T-helper 2 cell (primary cell): ENCODE measurements at places on chromosomes 11 and 22.

DNA sequence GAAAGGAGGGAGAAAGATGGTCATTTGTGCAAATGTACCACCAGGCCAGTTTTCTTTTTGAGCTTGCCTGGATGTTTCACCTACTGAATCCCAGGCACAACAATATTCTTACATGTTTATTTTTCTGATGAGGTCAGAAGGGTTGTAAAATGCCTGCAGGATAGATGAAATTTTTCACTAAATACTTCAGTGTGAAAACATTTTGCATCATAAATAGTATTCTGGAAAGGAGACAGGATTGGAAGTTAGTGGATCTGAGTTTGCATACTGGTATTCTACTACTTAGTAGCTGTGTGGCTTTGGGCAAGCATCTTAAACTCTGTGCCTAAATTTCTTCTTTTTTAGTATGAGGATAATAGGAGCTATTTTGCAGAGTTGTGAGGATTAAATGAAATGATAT, 24.8 kb downstream of the RNF169 start:
- no peak for DNase-seq

GRCh38 chr11:112293614-112294013, 33.0 kb upstream of the PLET1 start:
- no peak for DNase-seq

DNA sequence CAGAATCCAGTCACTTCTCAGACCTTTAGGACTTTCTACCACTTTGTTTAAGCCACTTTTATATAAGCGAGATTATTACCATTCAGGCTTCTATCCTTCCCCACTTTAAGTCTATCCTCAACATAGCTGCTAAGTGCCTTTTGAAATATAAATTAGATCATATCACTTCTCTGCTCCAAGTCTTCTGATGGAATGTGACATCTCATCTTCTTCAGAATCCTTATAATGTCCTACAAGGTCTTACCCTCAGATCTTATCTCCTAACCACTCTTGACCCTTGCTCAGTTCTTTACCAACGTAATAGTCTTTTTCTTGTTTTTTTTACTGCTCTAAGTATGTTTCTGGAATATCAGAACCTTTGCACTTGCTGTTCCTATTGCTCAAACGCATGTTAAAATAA, 188.7 kb downstream of the DYNC2H1 start:
- DNase-seq, result no peak

DNA sequence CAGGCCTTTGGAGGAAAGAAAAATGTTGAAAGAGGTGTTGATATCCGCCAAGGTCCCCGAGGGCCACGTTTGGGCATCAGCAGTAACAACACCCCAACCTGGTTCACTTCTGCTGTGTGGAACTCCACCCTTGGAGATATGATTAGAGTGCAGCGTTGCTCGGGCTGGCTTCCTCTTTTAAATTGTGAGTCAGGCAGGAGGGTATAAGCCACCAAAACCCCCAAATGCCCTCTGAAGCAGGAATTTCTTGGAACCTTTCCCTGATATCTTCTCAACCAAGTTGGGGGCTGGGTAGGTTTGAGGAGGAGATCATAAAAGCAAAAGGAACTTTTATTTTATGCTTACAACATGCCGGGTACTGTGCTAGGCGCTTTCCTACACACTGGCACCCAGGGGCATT, 6.4 kb upstream of the C11orf96 start:
- no peak for DNase-seq
